ENCODE measurements at places on chromosomes 3 and 15.

DNA sequence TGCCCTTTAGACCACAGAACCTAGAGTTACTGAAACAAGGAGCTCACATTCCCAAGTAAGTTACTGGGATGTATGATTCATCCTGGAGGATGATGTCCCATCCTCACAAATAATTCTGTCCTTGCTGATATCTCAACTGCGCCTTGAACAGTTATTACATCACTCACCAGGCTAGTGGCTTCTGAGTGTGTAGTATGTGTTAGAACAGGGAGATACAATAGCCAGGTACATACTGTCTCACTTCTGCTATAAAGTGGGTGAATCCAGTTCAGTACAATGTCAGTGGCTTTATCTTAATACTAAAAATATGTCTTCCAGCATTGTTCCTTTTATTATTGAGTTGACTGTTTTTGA is 483.2 kb upstream of the FRG2C start:
- DNase-seq = no peak

DNA sequence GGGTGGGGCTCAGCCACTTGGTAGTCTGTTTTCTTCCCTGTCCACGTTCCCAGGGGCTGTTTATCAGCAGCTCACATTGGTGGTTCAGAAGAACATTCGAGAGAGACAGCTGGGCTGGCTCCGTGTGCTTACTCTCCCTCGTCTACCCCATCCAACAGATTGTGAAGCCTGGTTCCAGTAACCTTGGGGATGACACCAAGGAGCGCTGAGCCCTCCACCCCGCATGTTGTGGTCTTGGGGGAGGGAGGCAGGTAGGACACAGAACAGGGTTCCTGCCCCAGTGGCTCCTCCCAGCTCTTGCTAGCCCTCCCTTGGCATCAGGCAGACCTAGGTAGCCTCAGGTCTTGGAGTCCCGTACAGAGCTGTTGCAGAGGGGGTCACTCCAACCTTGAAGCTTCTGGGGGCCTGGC is 33.1 kb downstream of the KLF13 start:
- no peak for DNase-seq

GRCh38 chr3:17047162-17047561 is 162.4 kb downstream of the PLCL2 start:
- DNase-seq = no peak

GRCh38 chr15:66838671-66839239 is 136.7 kb downstream of the SMAD6 start:
- DNase-seq = peak; percentile 57

DNA sequence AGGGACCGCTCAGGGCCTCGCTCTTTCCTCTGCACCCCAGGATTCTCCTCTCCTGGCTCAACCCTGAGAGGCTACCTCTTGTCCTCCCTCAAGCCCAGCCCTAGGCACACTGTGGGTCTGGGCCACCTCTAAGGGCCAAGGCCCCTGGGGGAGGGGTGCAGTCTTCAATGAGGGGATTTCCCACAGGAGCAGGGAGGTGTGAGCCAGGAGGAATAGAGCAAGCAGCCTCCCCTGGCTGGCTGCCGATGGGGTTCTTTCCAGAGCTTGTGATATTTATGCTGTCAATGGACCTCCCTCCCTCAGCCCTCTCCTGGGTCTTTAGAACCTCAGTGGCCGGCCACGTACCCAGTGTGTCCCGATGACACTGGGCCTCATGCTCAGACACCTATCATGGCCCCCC is 99.5 kb upstream of the RPL32 start:
- DNase-seq = no peak

DNA sequence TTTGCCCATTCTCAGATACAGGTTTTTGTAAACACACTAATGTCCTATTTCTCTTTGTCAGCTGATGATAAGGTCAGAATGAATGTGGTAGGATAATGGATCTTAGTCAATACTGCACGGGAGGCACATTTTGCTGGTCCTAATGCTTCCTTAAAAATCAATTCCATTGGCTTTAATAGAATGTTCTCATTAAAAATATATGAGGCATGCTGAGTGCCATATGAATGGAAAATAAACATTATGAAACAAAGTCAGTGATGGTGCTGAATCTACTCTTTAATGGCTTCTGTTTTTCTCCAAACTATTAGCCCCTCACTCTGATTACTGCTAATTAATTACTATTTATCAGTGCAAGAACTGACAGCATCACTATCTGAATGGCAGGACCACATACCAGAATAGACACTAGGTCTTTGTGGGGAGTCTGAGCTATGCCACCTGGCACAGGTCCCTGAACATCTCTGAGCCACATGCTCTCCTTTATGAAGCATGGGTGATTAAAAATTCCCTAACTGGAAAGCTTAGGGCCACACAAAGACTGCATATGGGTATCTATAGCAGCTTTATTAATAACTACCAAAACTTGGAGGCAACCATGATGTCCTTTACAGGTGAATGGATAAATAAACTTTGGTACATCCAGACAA is 278.9 kb downstream of the MEX3B start:
- no peak for DNase-seq

DNA sequence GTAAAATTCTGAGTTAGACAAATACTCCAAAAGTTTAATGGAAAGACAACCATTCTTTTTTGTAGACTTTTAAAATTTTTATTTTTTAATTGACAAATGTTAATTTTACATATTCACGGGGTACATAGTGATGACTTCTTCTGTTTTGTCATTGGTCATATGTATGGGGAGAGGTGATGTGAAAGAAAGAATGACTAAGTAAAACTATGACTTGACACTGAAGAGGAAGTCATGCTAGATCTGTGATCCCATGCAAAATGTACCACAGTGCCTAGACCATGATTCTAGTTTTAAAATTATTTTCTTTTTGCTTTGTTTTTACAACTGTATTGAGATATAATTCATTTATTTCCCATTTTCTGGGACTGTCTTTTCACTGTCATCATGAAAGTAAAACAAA is 281.6 kb downstream of the MBNL1 start:
- DNase-seq = peak; percentile 3

Measured in RKO (cell line).